ENCODE measurements at places on chromosomes 5 and 9. TPM values are rescaled to one million over a fixed set of nuclear protein-coding genes. Genes with fewer than 3 reads are reported as not detected.

GRCh38 chr5:14794583-14795230 is 76.9 kb downstream of the ANKH start:
- no peak for DNase-seq

- DNase-seq: no peak
Observed at GRCh38 chr5:135151256-135151655, 117.2 kb upstream of the PITX1 start.

NXNL2 gene
- total RNA-seq: not detected

ACER2 gene
- 30.5 TPM for total RNA-seq

LOX gene
- 0.27 TPM for total RNA-seq

SGCD gene
- 0.20 TPM for total RNA-seq

Measured in glutamatergic neuron (in vitro differentiated cells).